GM13977 (cell line): ENCODE measurements at places on chromosomes 4 and X.
A peak's percentile ranks its signal among the peaks of the same experiment; 100 is the strongest.

- no peak for DNase-seq
Observed at GRCh38 chr4:102594000-102594399, 92.8 kb downstream of the NFKB1 start.

GRCh38 chrX:150854856-150855255 lies 43.6 kb downstream of the CD99L2 start:
- no peak for DNase-seq

GRCh38 chr4:172202480-172203076 lies 389.4 kb downstream of the GALNTL6 start:
- DNase-seq, result peak; percentile 33

DNA sequence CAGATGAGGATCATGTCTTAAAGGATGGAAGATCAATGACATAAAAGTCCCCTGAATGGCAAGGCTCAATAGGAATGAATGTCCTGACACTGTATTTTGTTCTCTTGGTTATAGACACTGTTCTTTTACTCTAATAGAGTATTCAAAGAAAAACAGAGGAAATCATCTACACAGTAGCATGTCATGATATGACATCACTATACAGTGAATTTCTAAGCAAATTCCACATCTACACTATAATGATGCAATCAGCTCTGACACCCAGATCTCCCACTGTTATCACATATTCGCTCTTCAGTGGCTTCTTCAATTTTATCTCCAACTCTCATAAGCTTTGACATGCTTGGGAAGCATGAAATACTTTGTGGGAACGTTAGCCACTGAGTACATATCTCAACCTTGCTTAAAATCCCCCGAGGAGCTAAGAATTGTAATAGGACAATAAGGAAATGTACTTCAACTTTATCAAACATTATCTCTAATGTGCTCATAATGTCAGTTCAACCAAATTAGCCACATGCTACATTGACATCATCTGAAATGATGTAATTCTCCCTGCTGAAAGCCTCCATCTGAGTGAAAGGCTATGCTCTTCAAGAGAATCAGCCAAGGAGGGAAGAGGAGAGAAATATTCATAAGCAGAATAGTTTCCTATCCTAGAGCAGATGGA lies 139.6 kb upstream of the PTCHD1 start:
- no peak for DNase-seq

DNA sequence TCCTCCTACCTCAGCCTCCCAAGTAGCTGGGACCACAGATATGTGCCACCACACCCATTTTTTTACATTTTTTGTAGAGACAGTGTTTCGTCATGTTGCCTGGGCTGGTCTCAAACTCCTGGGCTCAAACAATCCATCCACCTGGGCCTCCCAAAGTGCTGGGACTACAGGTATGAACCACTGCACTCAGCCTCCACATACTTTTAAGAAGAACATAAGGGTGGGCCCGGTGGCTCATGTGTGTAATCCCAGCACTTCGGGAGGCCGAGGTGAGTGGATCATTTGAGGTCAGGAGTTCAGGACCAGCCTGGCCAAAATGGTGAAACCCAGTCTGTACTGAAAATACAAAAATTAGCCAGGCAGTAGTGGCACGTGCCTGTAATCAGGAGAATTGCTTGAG lies 51.5 kb upstream of the MXD4 start:
- no peak for DNase-seq

DNA sequence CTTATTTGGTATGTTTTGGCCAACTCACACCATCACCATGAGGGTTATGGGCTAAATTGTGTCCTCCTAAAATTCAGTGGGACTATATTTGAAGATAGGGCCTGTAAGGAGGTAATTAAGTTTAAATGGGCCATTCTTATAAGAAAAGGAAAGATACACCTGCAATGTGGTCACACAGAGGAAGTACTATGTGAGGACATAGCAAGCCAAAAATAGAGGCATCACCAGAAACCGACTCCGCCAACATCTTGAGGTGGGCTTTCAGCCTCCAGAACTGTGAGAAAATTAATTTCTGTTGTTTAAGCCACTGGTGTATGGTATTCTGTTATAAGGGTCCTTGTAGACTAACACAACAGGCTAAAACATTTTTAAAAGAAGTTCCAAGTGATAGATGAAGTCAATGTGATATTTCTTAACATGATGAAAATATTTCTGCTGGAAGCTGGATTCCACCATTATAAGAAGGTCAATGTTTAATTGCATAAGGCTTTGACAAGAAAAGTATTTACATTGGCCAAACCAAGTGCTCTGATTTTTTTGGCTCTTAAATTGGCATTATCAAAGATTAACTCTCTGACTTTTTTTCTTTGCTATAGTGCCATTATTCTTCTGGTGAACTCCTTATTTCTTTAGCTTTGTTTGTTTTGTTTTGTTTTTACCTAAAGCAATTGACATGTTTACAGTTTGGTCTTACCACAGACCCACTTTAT lies 540.9 kb downstream of the PPARGC1A start:
- no peak for DNase-seq

GRCh38 chr4:146124023-146124680 lies 51.4 kb upstream of the LSM6 start:
- no peak for DNase-seq

DNA sequence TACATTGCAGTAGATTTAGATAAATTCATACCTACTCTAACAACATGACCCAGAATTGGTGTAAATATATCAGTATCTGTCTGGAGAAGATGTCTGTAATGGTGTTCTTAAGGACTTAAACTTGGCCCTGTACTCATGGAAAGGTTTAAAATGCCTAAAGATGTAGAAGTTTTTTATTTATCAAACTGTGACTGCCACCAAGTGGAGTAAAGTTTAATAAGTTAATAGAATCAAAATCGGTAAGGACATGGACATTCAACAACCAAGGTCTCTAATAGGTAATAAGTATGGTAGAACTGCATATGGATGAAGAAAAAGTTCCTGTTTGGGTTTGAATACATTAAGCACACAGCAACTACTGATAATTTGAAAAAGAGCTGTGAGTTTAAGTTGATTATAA lies 474.0 kb upstream of the NDST3 start:
- DNase-seq, result no peak

DNA sequence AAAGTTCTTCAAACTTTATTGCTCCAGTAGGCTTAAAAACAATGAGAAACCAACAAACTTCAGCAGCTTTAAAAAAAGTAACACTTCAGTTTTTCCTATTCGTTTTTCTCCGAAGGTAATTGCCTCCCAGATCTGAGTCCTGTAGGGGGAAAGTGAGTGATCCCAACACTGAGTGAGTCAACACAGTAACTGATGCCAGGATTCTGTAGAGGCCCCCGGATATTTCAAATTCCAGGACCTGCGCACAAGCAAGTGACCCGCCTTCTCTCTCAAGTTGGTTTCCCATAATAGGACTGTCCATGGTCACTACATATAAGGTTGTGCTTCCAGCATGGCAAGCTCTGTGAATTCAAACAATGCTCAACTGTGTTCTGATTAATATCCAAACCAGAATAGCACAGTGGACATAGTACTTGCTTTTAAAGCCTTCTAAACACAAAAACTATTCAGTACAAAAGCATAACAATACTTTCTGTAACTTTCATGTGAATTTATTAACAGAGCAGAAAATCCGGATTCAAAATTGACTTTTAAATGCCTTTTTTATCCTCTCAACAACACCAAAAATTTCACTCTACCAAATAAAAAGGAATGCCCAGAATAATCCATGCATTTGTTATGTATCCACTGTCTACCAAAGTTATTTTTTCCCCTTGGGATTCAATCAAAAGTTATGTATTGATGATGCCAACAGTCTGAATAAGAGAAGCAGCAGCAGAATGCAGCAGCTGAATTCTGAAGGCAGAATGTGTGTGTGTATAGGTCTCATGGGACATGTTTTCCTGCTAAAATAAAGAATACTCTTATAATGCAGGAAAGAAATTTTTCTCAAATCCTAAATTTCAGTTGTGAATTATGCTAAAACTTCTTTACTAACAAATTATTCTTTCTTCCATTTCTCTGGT lies at the start of gene DMD:
DMD (minus strand) TSS at position 194 of the 905 bp plus-strand sequence. CDS start 237 bp downstream, outside the sequence.
- DNase-seq, result no peak

GRCh38 chr4:37847311-37847884 lies 20.9 kb downstream of the PGM2 start:
- no peak for DNase-seq

DNA sequence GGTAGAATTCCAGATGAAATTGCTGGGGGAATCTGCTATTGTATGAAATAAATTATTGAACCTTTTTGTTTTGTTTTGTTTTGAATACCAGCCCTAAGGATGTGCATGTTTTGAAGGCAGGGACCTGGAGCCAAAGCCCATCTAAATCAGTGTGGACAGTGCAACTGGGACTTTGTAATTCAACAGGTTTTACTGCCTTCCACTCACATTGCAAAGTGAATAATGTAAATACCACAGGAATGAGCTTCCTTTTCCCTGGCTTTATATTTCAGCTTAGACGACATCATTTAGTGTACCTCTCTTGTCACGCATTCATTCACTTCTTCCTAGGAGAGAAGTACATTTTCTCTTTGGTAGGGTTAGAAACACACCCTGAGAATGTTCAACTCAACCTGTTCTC lies 795.0 kb downstream of the CENPC start:
- no peak for DNase-seq

DNA sequence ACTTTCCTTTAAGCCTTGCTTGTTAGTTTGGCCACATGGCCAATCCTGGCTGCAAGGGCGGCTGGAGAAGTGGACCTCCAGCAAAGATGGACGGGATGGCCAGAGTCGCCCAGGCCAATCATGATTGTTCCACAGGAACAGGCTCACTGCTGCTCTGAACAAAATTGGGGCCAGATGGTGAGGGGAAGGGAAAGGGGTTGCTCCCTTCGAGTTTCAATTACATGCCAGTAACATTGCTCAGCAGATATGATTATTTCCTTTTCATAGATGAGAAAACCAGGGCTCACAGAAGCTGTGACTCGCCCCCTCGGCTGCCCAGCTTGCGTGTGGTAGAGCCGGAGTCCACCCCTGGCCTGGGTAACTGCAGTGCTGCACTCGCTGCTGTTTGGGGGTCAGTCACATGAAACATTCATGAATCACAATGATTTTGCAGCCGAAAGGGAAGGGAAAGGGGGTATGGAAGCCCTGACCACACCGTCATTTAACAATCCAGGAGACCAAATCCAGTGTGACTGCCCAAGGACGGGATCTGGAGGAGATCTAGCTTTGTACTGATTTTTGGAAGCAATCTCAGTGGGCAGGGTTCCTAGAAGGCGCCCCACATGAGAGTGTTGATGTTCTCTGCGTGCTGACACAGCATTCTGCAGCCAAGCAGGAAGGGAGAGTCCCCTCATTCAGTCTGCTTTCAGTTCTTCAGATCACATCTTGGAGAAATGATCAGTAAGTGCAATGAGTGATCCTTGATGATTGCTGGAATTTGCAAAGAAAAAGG lies 77.3 kb upstream of the MSX1 start:
- no peak for DNase-seq

GRCh38 chr4:78691971-78692821 lies 84.0 kb upstream of the BMP2K start:
- DNase-seq, result peak; percentile 20

GRCh38 chr4:82284475-82284857 lies 89.3 kb downstream of the HNRNPD start:
- DNase-seq, result no peak

- DNase-seq, result no peak
Observed at GRCh38 chr4:47031751-47032404, 511 bp downstream of the GABRB1 start.

DNA sequence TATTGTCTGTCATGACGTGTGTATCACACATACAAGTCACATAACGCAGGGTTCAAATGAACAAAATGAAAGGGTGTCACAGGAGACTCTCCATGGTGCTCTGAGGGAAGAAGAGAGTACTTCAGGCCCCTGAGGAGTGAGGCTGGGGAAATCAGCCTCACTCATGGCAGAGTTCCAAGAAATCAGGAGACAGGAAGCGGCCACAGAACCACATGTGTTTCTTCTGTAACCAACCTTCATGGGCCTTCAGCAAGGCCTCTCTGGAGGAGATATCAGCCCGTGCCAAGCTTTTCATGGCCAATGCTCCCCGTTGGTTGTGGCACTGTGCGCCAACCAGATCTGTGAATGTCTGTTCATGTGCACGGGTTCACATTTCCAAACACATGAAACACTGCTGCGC lies 76.0 kb downstream of the NAT8L start:
- peak; percentile 35 for DNase-seq

DNA sequence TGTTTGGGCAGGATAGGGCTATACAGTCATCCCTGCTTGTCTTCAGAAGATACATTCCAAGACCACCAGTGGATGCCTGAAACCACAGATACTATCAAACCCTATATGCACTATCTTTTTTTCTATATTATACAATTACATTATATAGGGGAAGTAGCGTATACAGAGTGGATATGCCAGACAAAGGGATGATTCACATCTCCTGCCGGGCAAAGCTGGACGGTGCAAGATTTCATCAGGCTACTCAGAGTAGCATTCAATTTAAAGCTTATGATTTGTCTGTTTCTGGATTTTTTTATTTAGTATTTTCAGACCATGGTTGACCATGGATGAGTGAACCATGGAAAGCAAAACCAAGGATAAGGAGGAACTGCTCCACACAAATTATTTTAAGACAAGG lies 7.0 kb upstream of the AMTN start:
- no peak for DNase-seq

GRCh38 chr4:85571008-85571407 lies 96.1 kb downstream of the ARHGAP24 start:
- no peak for DNase-seq

- DNase-seq, result no peak
Observed at GRCh38 chr4:128548381-128548780, 260.8 kb upstream of the PGRMC2 start.

- DNase-seq, result no peak
Observed at GRCh38 chr4:1856943-1857699, 1.2 kb upstream of the LETM1 start.

DNA sequence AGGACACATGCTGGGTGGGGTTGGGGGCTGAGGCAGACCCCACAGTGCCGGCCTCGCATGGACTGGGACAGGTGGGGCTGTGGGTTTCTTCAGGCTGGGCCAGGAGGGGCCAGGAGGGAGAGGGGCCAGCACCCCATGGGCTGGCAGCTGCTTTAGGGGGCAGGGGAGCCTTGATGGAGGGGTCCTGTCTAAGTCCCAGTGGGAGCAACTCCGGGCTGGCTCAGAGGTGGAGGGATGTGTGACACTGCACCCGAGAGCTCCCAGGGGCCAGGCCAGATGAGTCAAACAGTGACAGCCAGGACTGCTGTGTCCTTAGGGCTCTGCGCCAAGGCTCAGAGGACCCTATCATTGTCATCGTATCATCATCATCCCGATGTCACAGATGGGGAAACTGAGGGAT lies 4.4 kb upstream of the ABLIM2 start:
- DNase-seq, result no peak

- DNase-seq, result peak; percentile 51
Observed at GRCh38 chrX:78024349-78025059, 55.1 kb upstream of the PGAM4 start.

DNA sequence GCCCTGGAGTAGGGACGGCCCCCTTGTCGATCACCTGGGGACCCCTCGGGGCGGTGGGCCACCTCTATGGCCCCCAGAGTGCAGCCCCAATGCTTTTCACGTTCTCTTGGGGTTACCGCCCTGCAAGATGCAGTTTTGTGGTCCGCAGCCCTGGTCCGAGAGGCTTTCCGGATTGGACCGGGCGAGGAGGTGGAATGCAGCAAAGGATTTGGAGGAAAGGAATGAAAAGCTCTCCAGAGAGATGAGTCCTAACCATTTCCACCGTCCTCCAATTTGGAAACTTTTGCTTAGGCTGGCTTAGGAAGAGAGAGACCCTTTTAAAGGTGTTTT lies 601 bp downstream of the SLC25A43 start:
- DNase-seq, result no peak
